ENCODE measurements at places on chromosomes 7 and 10. TPM values are rescaled to one million over a fixed set of nuclear protein-coding genes. Genes with fewer than 3 reads are reported as not detected.

DNA sequence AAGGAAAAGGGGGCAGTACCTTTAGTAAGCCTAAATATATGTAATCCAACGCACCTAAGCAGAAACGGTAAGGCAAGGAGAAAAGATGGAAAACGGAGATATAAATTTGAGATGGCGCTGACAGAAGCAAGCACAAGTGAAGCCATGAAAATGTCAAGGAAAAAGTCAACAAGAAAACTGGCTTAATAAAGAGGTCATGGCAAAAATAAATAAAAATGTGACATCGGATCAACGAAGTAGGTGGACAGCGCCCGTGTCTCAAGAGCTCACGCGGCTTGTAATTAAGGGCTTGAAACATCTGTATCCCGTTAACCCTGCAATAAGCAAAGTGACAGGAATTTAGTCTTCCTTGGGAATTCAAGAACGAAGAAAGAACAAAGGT, 611 bp downstream of the NDUFA5 start:
- no peak for DNase-seq

GRCh38 chr10:5817322-5818047, 4.3 kb upstream of the GDI2 start:
- no peak for DNase-seq

DNA sequence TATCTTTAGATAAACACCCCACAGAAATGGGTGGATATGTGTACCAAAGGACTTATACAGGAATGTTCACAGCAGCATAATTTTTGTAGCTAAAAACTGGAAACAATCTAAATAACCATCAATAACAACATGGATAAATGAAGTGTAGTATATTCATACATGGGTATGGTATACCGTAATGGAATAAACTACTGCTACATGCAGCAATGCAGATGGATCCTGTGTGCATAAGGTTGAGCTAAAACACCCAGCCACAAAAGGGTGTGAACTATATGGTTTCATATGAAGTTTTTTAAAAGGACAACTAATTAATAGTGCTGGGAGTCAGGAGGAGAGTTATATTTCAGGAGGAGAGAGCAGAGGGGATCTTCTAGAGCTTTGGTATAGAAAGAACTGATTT, 389.6 kb downstream of the GFRA1 start:
- DNase-seq: no peak

DNA sequence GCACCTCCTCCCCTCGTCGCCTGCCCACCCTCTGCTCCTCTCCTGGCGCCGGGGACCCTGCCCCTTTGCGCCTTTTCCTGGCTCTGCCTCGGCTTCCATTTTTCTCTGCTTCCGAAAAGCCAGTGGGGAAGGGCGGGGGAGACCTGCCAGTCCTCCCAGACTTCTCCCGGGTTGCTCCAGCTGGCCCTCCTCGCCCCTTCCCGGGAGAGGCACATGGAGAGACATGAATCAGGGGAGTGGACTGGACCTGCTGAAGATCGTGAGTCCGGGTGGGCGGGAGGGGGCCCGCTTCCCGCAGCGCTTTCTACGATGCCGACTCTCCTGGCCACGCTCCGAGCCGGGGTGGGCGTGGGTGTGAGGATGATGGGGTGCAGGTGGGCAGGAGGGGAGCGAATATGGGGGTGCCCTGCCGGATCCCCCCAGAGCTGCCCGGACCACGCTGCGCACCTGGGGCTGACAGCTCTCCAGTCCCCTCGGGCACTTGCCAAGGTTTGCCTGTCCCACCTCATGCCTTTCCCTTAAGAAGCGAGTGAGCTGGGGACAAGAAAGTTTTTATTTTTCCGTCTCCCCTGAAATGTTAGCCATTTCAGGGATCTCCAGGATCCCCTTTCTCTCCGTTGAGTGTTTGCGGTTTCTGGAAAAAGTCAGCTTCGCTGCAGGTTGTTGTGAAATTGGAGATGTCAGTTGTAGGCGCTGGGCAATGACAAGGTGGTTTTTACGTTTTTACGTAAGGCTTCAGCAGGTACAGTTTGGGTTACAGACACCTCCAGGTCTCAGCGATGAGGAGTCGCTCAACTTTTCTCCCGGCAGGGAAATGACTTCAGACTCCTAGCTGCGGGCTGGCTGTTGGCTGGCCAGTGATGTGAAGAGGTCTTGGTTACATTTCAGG, 977 bp downstream of the CACNB2 start:
- DNase-seq: no peak

DNA sequence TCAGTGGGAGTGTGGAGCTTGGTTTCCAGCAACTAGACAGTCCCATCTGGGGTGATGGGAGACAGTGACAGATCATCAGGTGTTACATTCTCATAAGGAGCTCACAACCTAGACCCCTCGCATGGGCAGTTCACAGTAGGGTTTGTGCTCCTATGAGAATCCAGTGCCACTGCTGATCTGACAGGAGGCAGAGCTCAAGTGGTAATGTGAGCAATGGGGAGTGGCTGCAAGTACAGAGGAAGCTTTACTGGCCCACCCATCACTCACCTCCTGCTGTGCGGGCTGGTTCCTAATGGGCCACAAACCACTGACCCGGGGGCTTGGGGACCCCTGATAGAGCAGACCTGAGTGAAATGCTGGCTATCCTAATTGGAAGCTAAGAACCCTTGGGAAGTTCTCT, 242.8 kb downstream of the BAMBI start:
- DNase-seq: no peak

GRCh38 chr7:24172856-24173255, 111.1 kb upstream of the NPY start:
- no peak for DNase-seq

Gene CCDC136
- 22.9 TPM for polyA plus RNA-seq

GRCh38 chr7:7736671-7737070, 18.3 kb upstream of the RPA3 start:
- DNase-seq: no peak

- DNase-seq: no peak
These were observed 1.6 kb downstream of the FAM204A start for GRCh38 chr10:118340486-118340885.

GRCh38 chr7:123712619-123713018, 36.2 kb downstream of the WASL start:
- no peak for DNase-seq
